Activated CD4-positive, CD25-positive, alpha-beta regulatory T cell treated with anti-CD3 and anti-CD28 coated beads, Interleukin-2, amount 50 U/mL, for 24 hours (primary cell): ENCODE measurements at places on chromosomes 4 and X.

DNA sequence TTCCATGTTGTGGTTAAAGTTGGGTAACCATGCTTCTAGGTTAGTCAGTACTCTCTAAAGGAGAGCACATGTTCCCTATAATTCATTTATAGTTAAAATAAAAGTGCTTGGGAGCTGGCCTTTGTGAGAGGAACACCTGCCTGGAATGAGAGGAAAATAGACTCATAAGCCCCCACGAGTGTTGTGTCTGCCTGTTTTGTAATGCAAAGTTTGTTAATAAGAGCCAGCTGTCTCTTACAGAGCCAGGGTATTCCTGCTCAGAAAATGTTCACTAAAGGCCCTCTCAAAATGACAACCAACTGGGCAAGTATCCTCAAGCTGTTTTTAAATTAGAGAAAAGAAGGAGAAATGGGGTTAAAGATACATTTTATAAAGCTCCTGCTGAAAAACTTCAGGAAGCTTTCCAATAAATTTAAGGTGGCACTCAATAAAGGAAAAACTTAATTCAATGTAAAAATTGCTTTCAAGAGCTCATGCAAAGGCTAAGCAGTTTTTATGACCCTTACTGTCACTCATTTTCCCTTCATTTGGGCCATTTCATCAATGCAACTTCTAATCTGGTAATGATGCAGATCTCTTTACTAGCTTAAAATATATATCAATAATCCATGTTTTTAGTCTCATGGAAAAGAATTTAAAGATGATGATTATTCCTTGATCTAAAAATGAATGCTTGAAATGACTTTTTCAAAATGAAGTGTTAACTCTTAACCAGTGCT lies 793.6 kb downstream of the STPG2 start:
- ATAC-seq, result no peak

DNA sequence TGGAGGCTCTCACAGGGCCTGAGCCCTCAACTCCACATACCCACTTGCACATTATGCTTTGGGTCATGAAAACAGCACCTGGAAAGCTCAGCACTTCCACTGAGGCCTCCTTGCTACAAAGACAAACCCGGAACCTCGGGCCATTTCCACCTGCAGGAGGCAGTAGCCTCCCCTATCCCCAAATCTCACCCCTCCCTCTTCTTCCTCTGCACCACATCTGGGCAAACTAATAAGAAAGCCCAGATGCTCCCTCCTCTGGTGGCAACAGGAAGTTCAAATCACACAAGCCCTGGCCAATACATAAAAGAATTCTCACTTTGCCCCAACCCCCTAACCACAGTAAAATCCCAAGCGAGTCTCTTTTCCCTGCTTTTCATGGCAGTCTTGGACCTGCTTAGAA lies 136.4 kb downstream of the MAPK10 start:
- no peak for ATAC-seq

DNA sequence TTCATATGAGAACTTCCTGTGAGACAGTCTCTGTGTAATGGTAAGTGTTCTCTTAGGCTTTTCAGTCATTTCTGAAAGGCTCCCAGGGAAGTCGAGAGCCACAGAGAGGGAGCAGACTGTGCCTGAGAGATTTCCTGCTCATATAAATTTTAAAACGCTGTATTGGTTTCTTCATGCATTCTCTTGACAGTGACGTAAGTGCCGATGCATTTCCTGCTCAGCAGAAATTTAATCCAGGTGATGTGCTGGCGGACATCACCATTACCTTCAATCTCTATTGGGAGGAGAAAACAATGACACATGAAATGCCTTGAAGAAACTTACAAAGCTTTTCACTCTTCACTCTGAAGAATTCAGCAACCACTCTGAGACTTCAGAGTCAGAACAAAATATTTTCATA lies 383.6 kb downstream of the BMPR1B start:
- no peak for ATAC-seq

DNA sequence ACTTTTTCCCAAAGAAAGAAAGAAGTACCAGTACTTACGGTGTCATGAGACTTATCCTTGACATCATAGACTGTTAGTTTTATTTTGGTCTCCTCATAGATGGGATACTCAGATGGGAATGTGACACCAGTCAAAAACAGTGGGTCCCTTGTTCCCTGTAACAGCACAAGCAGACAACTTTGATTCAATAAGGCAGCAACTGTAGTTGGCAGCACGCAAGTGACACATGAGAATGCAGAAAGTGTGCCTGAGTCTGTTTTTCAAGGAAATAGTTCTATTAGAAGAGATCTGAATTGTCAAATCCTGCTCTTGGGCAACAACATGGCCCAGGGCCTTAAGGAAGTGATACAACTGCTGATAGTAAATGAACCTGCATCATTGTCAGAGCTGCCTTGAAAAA lies 443.2 kb downstream of the INPP4B start:
- no peak for ATAC-seq

- ATAC-seq, result no peak
Observed at GRCh38 chr4:26268246-26268645, 52.6 kb upstream of the RBPJ start.

DNA sequence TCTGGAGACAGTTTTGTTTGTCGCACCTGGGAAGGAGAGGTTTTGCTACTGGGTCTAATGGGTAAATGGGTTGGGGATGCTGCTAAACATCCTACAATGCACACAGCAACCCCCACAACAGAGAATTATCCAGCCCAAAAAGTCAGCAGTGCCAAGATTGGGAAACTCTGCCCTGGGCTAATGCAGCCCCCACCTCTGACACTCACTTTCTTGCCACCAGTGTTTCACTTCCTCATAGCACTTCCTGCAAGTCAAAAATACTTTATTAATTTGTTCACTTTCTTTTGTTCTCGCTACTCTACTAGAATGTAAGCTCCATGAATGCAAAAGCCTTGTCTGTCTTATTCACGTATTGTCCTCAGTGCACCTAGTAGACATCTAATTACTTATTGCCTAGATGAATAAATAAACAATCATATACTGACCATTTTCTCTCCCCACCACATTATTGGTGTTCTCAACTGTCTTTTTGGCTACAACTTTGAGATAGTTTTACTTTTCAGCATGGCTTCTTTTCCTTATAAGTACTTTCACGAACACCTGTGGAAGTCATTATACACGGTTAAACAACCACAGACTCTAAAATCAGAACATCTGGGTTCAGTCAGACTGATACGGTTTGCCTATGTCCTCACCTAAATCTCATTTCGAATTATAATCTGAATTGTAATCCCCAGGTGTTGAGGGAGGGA lies 82.0 kb upstream of the PITX2 start:
- ATAC-seq, result no peak

DNA sequence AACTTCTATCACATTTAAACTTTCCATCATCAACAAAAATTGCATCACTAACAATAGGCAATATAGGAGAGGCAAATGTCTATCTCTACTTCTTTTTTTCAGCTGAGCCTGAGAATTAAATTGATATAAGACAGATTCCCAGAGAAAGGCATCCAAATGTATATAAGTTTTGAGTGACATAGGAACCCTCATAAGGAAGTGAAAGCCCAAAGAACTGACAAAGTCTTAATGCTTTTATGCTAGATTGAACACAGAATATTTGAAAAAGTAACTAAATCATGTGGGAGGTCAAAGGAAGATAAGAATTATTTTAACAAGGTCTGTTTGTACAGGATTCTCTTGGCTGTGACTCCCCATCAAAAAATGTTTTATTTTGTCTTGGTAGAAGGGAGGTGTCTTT lies 714.9 kb downstream of the GRXCR1 start:
- ATAC-seq, result no peak

DNA sequence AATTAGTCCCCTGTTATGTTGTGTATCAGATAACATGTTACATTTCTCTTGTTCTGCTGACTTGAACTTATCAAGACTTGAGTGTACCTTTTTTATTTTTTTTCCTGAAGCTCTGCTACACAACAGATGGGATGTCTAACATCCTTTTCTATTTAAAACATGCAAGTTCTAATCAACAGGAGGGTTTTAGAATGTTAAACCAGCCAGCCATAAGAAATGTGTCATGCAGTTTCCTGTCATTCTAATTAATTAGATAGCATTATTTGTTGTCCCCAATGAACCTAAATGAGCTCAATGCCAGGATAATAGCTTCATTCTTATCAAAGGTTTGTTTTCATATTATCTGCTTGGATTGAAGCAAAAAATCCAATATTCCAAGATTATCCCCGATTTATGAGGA lies 958.2 kb downstream of the PCDH7 start:
- no peak for ATAC-seq

GRCh38 chrX:109187473-109188168 lies 294.3 kb downstream of the GUCY2F start:
- no peak for ATAC-seq

- ATAC-seq, result peak; percentile 38
Observed at GRCh38 chrX:65674204-65674893, 6.9 kb downstream of the MSN start.

DNA sequence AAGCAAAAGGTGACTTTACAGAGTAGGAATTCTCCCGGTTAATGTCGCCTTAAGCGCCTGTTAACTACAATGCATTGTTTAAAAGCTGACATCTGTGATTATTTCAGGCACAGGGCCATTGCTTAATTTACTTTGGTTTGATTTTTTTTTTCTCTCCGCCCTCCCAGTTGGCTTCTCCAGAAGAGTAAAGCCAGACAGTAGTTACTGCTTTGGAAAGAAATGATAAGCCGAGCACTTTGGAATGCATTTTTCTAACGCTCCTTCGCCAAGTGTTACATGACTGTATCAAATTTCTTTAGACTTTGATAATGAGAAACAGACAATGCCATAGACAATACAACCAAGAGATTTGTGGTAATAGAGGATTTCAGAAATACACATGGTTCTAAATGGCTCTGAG lies 383.0 kb upstream of the TENM3 start:
- no peak for ATAC-seq
